ENCODE measurements at places on chromosomes 5 and 9. TPM values are rescaled to one million over a fixed set of nuclear protein-coding genes. Genes with fewer than 3 reads are reported as not detected.

The CKMT2 gene
- not detected for total RNA-seq

The FOXD4L5 gene
- total RNA-seq: 0.07 TPM

The INIP gene
- total RNA-seq: 37.7 TPM

The SURF2 gene
- total RNA-seq: 17.3 TPM

The CER1 gene
- not detected for total RNA-seq

The NSG2 gene
- not detected for total RNA-seq

The CCL19 gene
- 0.66 TPM for total RNA-seq

The ERBIN gene
- 44.8 TPM for total RNA-seq

The RHOBTB3 gene
- total RNA-seq: 3.5 TPM

The NR2F1 gene
- total RNA-seq: not detected

The CENPK gene
- total RNA-seq: 70.5 TPM

The PAX5 gene
- total RNA-seq: 0.51 TPM

The PLAC8L1 gene
- total RNA-seq: not detected

The MLANA gene
- not detected for total RNA-seq

The C5 gene
- 2.3 TPM for total RNA-seq

The NNT gene
- total RNA-seq: 77.5 TPM

The SLC22A4 gene
- total RNA-seq: 0.66 TPM

- no peak for DNase-seq
- H3K36me3 ChIP-seq: peaks cover 4% of the 10 kb centered on the region
- no peaks in the 10 kb centered on the region for H3K27me3 ChIP-seq
- peaks cover 67% of the 10 kb centered on the region for H3K4me1 ChIP-seq
- H3K4me3 ChIP-seq: no peak overlapping the region
Measured at GRCh38 chr5:80967500-80968181, 7.5 kb downstream of the RASGRF2 start.

GRCh38 chr9:4678679-4679267, 596 bp upstream of the CDC37L1 start:
- no peak for DNase-seq
- no peaks in the 10 kb centered on the region for H3K27me3 ChIP-seq
- H3K27ac ChIP-seq: no peak overlapping the region
- peaks cover 7% of the 10 kb centered on the region for H3K4me1 ChIP-seq
- H3K4me3 ChIP-seq: no peak overlapping the region

- H3K27me3 ChIP-seq: peaks cover 5% of the 10 kb centered on the region
- no peak overlapping the region for H3K27ac ChIP-seq
- no peaks in the 10 kb centered on the region for H3K36me3 ChIP-seq
- no peak overlapping the region for H3K4me3 ChIP-seq
- no peak for DNase-seq
- H3K4me1 ChIP-seq: no peaks in the 10 kb centered on the region
Measured at GRCh38 chr5:82993416-82993815, 83.8 kb downstream of the TMEM167A start.

- H3K27me3 ChIP-seq: no peaks in the 10 kb centered on the region
- no peaks in the 10 kb centered on the region for H3K4me1 ChIP-seq
- no peak for DNase-seq
- H3K4me3 ChIP-seq: no peak overlapping the region
- no peak overlapping the region for H3K27ac ChIP-seq
Measured at GRCh38 chr9:131382850-131383729, 10.8 kb upstream of the PRRC2B start.

GRCh38 chr5:167339205-167339604, 952.2 kb upstream of the WWC1 start:
- H3K36me3 ChIP-seq: no peaks in the 10 kb centered on the region
- no peak overlapping the region for H3K27ac ChIP-seq
- no peak overlapping the region for H3K4me3 ChIP-seq
- H3K27me3 ChIP-seq: no peaks in the 10 kb centered on the region

DNA sequence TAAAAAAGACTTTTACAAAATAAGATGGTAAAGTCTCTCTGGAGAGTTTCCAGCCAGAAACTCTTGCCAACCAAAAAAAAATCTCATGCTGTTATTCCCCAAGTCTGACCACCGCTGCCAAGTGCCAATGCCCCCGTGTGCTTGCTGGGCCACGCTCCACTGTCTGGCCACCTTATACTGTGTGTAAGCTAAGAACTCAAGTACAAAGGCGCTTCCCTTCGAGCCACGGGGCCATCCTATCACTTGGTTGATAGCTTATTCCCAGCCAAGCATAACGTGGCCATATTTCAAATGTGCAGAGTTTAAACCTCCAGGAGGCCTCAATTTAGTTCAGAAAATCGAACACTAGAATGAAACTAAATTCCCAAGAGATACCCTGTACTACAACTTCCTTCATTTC, 36.0 kb downstream of the ROR2 start:
- no peaks in the 10 kb centered on the region for H3K36me3 ChIP-seq
- peaks cover 14% of the 10 kb centered on the region for H3K27me3 ChIP-seq
- H3K4me1 ChIP-seq: no peaks in the 10 kb centered on the region
- no peak overlapping the region for H3K4me3 ChIP-seq

- H3K36me3 ChIP-seq: no peaks in the 10 kb centered on the region
- H3K27me3 ChIP-seq: peaks cover 10% of the 10 kb centered on the region
- H3K4me3 ChIP-seq: no peak overlapping the region
- no peak for DNase-seq
Measured at GRCh38 chr5:42641336-42642005, 115.1 kb upstream of the CCDC152 start.

DNA sequence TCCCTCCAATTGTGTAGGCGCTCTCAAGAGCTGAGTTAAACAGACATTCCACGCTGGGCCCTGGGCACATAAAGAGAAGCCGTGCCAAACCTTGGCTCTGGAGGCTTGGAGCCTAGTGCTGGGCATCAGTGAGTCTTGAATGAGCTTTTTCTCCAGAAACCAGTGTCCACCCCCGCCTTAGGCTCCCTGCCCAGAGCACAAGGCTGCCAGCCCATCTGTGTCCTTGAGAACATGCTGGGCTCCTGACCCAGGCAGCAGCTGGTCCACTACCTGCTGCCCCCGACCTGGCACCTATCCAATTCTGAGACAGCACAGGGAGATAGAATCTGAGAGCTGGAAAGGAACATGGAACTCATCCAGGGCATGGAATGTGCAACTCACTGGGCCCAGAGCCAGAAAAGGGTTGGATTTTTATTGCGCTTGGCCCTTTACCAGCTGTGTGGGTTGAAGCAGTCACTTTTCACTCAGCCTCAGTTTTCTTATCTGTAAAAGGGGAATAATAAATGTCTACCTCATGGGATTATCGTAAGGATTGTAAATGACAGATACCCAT, 92.4 kb upstream of the CPLX2 start:
- no peaks in the 10 kb centered on the region for H3K36me3 ChIP-seq
- H3K27me3 ChIP-seq: peaks cover 24% of the 10 kb centered on the region
- no peaks in the 10 kb centered on the region for H3K4me1 ChIP-seq
- no peak overlapping the region for H3K27ac ChIP-seq

- peaks cover 3% of the 10 kb centered on the region for H3K27me3 ChIP-seq
- no peak for DNase-seq
- H3K4me3 ChIP-seq: no peak overlapping the region
- no peaks in the 10 kb centered on the region for H3K4me1 ChIP-seq
- H3K27ac ChIP-seq: no peak overlapping the region
Measured at GRCh38 chr9:14529054-14529453, 164.2 kb downstream of the ZDHHC21 start.

- H3K27ac ChIP-seq: no peak overlapping the region
- no peaks in the 10 kb centered on the region for H3K36me3 ChIP-seq
- no peaks in the 10 kb centered on the region for H3K27me3 ChIP-seq
Measured at GRCh38 chr5:95779611-95780010, 42.9 kb downstream of the GLRX start.

- no peak for DNase-seq
- H3K4me1 ChIP-seq: no peaks in the 10 kb centered on the region
- H3K4me3 ChIP-seq: no peak overlapping the region
- no peaks in the 10 kb centered on the region for H3K36me3 ChIP-seq
- no peak overlapping the region for H3K27ac ChIP-seq
Measured at GRCh38 chr5:126395198-126395597, 28.0 kb upstream of the GRAMD2B start.

- peaks cover 7% of the 10 kb centered on the region for H3K27me3 ChIP-seq
- H3K4me1 ChIP-seq: no peaks in the 10 kb centered on the region
- no peak for DNase-seq
- no peaks in the 10 kb centered on the region for H3K36me3 ChIP-seq
Measured at GRCh38 chr5:35345222-35345621, 114.9 kb upstream of the PRLR start.

GRCh38 chr5:1013238-1013947, 4.8 kb downstream of the NKD2 start:
- no peak overlapping the region for H3K27ac ChIP-seq
- H3K27me3 ChIP-seq: peaks cover 26% of the 10 kb centered on the region
- H3K4me3 ChIP-seq: no peak overlapping the region
- peaks cover 3% of the 10 kb centered on the region for H3K4me1 ChIP-seq

GRCh38 chr5:24862117-24862516, 217.3 kb upstream of the CDH10 start:
- H3K4me3 ChIP-seq: no peak overlapping the region
- no peaks in the 10 kb centered on the region for H3K36me3 ChIP-seq
- H3K27me3 ChIP-seq: no peaks in the 10 kb centered on the region
- no peak for DNase-seq

GRCh38 chr9:22413884-22414283, 32.7 kb upstream of the DMRTA1 start:
- no peak overlapping the region for H3K27ac ChIP-seq
- DNase-seq: no peak
- H3K27me3 ChIP-seq: no peaks in the 10 kb centered on the region
- no peaks in the 10 kb centered on the region for H3K36me3 ChIP-seq
- no peak overlapping the region for H3K4me3 ChIP-seq

GRCh38 chr9:102631559-102631958, 363.6 kb upstream of the CYLC2 start:
- H3K27me3 ChIP-seq: no peaks in the 10 kb centered on the region
- DNase-seq: no peak
- no peaks in the 10 kb centered on the region for H3K36me3 ChIP-seq
- no peaks in the 10 kb centered on the region for H3K4me1 ChIP-seq
- no peak overlapping the region for H3K27ac ChIP-seq
- H3K4me3 ChIP-seq: no peak overlapping the region

DNA sequence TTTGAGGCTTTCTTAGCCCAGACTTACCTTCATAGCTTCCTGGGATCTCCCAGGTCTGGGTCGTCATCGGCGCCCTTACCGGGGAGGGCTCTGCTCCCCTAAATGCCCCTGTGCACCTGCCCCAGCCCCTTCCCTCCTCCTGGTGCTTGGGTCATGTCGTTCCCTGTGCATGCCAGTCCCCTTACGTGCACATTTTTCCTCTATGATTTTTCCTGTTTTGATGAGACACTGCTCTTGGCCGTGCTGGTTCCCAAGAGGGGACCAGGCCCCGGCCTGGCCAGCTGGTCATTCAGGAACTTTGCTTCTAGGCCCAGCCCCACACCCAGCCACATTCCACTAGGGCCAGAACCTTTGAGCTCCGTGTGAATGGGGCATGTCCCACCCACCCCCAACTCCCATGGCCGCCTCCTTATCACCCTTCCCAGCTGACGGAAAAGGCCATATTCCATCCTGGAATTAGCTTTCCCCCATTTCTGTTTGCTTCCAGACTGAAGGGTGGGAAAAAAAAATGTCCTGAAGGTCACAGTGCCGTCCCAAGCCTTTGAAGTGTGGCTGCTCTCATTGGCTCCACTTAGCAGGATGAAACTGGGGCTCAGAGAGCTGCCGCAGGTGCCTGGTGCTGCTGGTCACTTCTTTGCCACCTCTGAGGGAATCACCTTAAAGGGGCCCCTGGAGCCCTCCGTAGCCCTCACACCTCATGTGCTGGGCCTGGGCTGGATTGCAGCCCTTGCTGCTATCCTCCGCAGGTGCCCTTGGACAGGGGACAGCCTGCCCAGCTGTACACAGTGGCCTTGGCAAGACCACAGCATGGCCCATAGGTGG, 25.1 kb downstream of the ERGIC1 start:
- peaks cover 2% of the 10 kb centered on the region for H3K36me3 ChIP-seq
- H3K27ac ChIP-seq: no peak overlapping the region
- DNase-seq: no peak
- H3K27me3 ChIP-seq: no peaks in the 10 kb centered on the region
- no peak overlapping the region for H3K4me3 ChIP-seq
- H3K4me1 ChIP-seq: peaks cover 22% of the 10 kb centered on the region
